ENCODE measurements at places on chromosomes 7 and 10. TPM values are rescaled to one million over a fixed set of nuclear protein-coding genes. Genes with fewer than 3 reads are reported as not detected.
A peak's percentile ranks its signal among the peaks of the same experiment; 100 is the strongest.

AKR1B1 gene
- total RNA-seq: 99.8 TPM

EVX1 gene
- total RNA-seq: 0.63 TPM

HTR7 gene
- 8.3 TPM for total RNA-seq

CHAT gene
- total RNA-seq: 1.7 TPM

GRCh38 chr7:148698397-148699023 is at the start of gene CUL1:
Gene CUL1, plus strand, starts transcription at chr7:148698903. Its CDS starts 31,220 bp downstream, at chr7:148730123.
- H3K4me3 ChIP-seq: peak within 1 kb of the TSS; percentile 98
- H3K36me3 ChIP-seq: no peaks in the 10 kb centered on the region
- peaks cover 19% of the 10 kb centered on the region for H3K4me1 ChIP-seq
- H3K27me3 ChIP-seq: no peaks in the 10 kb centered on the region
- H3K27ac ChIP-seq: peak within 1 kb of the TSS; percentile 99

GRCh38 chr10:99768556-99768955 is 13.9 kb upstream of the ABCC2 start:
- no peaks in the 10 kb centered on the region for H3K36me3 ChIP-seq
- no peaks in the 10 kb centered on the region for H3K27me3 ChIP-seq
- no peaks in the 10 kb centered on the region for H3K4me1 ChIP-seq
- no peak for DNase-seq
- H3K4me3 ChIP-seq: no peak overlapping the region

GRCh38 chr10:49083261-49083660 is 32.1 kb downstream of the VSTM4 start:
- H3K4me3 ChIP-seq: no peak overlapping the region
- H3K27me3 ChIP-seq: no peaks in the 10 kb centered on the region

DNA sequence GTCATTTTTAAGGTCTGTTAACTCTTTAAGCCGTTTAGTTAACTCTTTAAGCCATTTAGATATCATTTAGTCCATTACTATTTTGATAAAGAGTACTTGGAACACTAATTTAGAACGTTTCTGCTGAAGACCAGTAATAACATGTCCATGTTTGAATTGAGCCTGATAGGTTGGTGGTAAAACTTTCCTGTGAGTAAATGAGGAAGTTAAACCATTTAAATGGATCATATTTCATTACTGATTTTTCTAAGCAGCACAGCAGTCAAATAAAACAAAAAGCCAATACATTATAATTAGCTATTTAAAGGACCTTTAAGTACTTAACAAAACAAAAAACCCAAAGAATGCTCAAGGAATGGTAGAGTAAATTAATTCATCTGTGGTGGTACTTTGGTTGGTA is 29.4 kb downstream of the PHTF2 start:
- no peaks in the 10 kb centered on the region for H3K4me1 ChIP-seq
- H3K4me3 ChIP-seq: no peak overlapping the region
- H3K27me3 ChIP-seq: no peaks in the 10 kb centered on the region

GRCh38 chr7:37336259-37336658 is 112.4 kb downstream of the ELMO1 start:
- H3K4me1 ChIP-seq: peaks cover 8% of the 10 kb centered on the region
- H3K27me3 ChIP-seq: no peaks in the 10 kb centered on the region
- no peaks in the 10 kb centered on the region for H3K36me3 ChIP-seq

GRCh38 chr7:128166603-128167041 is 74.5 kb upstream of the LEP start:
- H3K36me3 ChIP-seq: no peaks in the 10 kb centered on the region
- peaks cover 16% of the 10 kb centered on the region for H3K4me1 ChIP-seq
- H3K4me3 ChIP-seq: peak overlapping the region; percentile 17
- no peaks in the 10 kb centered on the region for H3K27me3 ChIP-seq

GRCh38 chr10:11434324-11434723 is 177.1 kb downstream of the USP6NL start:
- no peak overlapping the region for H3K4me3 ChIP-seq
- no peaks in the 10 kb centered on the region for H3K36me3 ChIP-seq
- H3K27me3 ChIP-seq: no peaks in the 10 kb centered on the region
- H3K4me1 ChIP-seq: no peaks in the 10 kb centered on the region

- no peak overlapping the region for H3K27ac ChIP-seq
- no peak overlapping the region for H3K4me3 ChIP-seq
These were observed 80.9 kb downstream of the LRMDA start for GRCh38 chr10:75512203-75512933.

GRCh38 chr10:101601541-101601940 is 13.4 kb downstream of the DPCD start:
- no peaks in the 10 kb centered on the region for H3K36me3 ChIP-seq
- H3K4me3 ChIP-seq: no peak overlapping the region
- DNase-seq: no peak
- H3K27ac ChIP-seq: no peak overlapping the region

DNA sequence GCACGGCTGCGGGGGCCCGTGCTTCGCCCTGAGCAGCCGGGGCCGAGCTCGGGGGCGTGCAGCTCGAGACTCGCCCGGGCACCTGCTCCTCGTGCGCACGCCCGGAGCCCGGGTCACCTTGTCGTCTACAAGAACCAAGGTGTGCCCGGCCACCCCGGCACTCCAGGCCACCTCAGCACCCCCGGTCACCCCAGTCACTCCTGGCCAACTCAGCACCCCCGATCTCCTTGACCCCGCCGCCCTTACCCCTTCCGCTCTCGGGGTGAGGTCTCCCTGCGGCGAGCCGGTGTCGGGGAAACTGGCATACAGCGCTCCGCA is 268 bp upstream of the IGFBP3 start:
- DNase-seq: peak; percentile 28
- no peaks in the 10 kb centered on the region for H3K36me3 ChIP-seq
- H3K27ac ChIP-seq: no peak overlapping the region
- H3K4me1 ChIP-seq: peaks cover 5% of the 10 kb centered on the region

GRCh38 chr10:5945190-5945509 is 32.2 kb downstream of the IL15RA start:
- no peaks in the 10 kb centered on the region for H3K27me3 ChIP-seq
- no peak overlapping the region for H3K27ac ChIP-seq
- no peak for DNase-seq

Data from testis (tissue), 5 donors.